Right renal cortex interstitium (tissue), 3 donors: ENCODE measurements at places on chromosomes 5 and 9. TPM values are rescaled to one million over a fixed set of nuclear protein-coding genes. Genes with fewer than 3 reads are reported as not detected.

DNA sequence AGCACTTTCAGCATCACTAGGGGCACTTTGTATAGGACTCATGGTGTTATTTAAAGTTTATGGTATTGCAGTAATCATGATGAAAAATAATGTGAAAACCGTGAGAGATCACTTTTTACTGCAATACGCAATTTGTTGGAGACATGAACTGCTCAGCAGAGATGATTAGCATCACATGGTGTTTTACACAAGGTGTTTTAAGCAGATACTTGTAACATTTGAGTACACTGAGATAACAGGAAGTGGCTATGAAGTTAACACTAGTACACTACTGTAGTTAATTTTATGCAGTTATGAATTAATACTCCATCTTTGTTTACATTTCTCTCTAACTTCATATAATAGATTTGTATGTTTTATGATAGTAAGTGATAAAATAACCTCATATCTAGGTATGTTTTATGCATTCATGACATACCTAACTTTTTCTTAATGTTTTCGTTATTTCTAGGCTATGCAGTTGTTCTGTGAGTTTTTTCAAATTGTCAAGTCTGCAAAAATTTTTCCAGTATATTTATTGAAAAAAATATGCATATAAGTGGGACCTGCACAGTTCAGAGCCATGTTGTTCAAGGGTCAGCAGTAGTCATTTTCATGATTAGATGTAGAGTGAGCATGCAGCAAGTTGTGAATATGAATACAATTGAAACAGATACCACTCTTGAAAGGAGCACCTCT lies 13.0 kb downstream of the SUB1 start:
- DNase-seq = no peak

DNA sequence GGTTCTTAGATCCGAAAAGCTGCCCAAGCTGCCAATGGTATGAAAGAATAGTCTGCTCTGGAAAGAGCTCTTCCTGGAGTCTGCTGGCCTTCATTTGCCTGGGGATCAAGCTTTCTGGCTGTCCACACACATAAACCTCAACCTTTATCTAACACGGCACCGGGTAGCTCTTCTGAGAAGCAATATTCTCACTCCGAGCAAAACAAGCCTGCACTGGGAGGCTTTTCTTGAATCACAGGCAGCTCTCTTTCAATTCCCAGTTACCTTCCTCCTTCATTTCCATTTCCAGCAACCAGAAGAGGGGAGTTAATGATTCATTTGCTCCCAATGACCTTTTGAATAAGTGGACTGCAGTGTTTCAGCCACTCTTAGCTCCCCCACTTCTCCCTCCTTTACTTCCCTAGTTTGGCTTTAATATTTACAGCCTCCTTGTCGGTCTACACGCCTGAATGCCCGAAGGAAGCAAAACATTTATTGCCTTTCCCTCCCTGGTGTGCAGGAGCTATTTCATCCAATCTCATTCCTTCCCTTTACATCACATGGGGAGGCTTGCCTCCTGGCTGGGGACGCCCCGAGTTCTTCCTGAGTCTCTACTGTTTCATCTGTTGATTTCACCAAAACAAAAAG lies 187.1 kb downstream of the ARHGEF28 start:
- DNase-seq = peak; percentile 85

NR5A1 gene
- polyA plus RNA-seq = 0.11 TPM

GRCh38 chr5:9054821-9055589 lies 490.9 kb downstream of the SEMA5A start:
- no peak for DNase-seq

GRCh38 chr5:132867046-132867451 lies 607 bp downstream of the UQCRQ start:
- no peak for DNase-seq

DNA sequence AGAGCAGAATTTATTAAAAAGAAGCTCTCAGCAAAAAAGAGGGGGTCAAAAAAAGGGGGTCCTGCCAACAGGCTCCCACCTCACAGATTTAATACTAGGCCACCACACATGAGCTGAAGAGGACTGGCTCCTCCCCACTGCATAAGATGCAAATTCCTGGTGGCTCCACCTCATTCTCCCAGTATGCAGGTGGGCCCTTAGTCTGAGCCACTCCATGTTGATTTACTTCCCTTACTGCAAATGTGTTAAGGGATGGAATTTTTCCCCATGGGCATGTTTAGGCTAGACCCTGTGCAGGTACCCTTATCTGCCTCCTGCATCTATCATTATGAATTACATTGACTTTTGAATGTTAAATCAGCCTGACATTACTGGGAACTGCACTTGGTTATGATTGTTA lies 82.9 kb downstream of the ISOC1 start:
- no peak for DNase-seq

SLC36A1 gene
- 7.6 TPM for polyA plus RNA-seq

RASGRF2 gene
- polyA plus RNA-seq = 1.8 TPM

PCDHA3 gene
- 0.45 TPM for polyA plus RNA-seq

GRCh38 chr5:132258102-132259068 lies 889 bp downstream of the PDLIM4 start:
- no peak for DNase-seq

- DNase-seq = no peak
Measured at GRCh38 chr5:157509587-157509986, 49.6 kb downstream of the NIPAL4 start.

DNA sequence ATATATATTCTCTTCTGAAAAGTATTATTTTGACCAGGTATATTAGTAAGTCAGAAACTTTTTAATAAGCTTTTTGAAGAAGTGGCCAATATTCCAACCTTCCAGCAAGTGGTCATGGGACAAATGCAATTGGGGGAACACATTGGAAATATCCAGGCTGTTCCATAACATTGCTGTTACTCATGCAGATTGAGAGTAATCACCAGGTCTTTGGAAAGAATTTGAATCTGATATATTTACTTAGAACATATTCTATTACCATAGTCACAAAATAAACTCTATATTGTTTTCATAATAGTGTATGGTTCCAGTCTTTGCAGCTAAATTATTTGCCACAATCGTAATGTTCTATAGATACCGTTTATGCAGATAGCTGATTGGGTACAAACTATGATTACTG lies 102.8 kb downstream of the TAF11L14 start:
- DNase-seq = no peak

PDGFRB gene
- 167 TPM for polyA plus RNA-seq

IL7R gene
- polyA plus RNA-seq = 0.60 TPM

GRCh38 chr9:116027096-116027495 lies 126.5 kb upstream of the PAPPA start:
- no peak for DNase-seq
